Gastroesophageal sphincter (tissue), 4 donors: ENCODE measurements at places on chromosomes 16 and 17.
A peak's percentile ranks its signal among the peaks of the same experiment; 100 is the strongest.

- ATAC-seq = no peak
Observed at GRCh38 chr17:55275894-55276804, 11.4 kb downstream of the HLF start.

DNA sequence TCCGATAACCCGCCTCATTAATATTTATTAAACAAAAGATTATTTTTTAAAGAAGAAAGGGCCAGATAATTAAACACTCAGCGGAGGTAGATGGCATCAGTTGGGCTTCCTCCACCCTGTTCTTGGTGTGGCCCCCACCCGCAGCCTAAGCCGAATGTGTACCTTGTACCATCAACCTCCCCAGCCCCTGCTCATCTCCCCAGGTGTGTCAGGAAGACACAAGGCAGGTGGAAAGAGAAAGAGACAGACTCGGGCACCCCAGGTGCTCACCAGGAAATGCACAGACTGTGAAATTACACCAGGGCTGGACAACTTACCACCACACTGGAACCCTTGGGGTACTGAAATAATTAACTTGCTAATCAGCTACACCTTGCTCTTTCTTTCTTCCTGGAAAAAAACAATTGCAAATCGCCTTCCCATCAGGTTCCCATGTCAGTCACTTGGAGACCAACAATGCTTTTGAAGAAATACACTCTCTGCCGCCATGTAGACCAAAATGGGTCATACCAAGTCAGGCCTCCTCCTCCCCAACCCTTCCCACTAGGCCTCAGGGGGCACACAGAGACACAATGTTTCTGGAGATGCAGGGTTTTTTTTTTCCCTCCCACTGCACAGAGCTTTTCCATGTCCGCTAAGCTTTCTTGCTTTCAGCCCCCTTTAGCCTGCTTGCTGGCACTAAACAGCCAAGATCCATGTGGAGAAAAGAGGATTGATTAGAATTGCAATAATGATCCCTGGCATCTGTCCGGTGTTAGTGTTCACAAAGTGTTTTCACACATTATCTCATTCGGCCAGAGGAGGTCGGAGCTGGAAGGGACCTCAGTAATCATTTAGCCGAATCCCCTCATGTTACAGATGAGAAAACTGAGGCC, 8.6 kb upstream of the LHX1 start:
- no peak for ATAC-seq

DNA sequence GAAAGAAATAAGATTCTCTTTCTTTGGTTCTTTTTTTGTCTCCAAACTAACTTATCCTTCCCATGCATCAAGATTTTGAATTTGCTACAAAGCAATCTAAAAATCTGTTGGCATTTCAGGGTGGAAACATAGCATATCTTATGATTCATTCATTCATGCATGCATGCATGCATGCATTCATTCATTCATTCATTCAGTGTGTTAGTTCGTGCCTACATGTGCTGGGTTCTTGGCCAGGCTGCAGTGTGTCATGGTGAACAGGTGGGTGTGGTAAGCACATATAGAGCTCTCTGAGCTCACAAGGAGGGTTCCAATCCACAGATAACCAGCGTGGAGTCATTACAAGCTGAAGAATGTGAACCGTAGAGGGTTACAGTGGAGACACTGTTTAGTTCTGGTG, 410.4 kb downstream of the CPPED1 start:
- no peak for ATAC-seq

DNA sequence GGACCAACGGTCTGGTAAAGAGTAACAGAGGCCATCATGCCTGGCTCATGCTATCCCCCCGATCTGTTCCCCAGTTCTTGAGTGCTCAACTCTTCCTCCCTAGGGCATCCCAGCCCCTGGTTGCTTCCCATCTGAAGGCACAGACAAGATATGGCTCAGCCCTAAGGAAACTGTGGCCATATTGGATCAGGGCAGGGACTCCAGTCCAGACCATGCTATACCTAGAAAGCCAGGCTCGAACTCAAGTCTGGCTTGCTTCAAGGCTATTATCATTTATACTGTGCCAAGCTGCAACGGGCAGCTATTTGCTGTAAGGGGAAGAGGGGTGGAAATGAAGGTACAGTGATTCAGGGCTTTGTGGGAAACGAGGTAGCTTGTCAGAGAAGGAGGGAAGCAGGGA, 2.8 kb downstream of the UBTF start:
- no peak for ATAC-seq

DNA sequence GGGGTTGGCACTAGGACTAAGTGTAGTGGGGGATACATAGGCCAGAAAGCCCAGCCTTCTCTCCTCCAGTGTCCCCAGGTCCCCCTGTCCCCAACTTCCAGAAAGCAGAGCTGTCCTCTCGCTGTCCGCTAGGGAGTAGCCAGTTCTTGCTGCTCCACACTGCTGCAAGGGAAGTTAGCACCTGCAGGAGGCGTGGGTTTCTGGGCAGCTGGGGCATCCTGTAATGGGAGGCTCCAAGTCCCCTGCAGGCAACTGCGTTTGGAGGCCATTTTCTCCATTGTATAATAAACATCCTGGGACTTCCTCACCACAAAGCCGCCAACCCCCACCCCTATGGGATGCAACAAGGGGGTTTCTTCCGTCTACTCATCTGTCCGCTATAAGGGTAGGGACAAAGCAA, 1.7 kb downstream of the RPRML start:
- ATAC-seq = no peak

DNA sequence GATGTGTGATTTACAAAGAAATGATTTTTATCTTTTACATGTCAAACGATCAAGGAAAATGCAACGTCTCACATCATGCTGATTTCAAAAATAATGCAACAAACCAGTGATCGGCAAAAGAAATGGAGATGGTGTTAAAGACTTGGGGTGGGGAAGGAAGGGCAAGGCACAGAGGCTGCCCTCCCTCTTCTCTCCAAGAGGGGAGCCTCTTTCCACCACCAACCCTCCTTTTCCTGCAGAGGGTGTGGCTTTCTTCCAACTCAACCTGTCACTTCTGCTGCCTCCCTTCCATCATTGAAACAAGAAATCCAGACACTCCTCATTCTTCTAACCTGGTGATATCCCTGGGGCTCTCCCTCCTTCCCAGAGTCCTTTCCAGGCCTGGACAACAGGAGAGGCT, 320.8 kb downstream of the SLC39A11 start:
- no peak for ATAC-seq

DNA sequence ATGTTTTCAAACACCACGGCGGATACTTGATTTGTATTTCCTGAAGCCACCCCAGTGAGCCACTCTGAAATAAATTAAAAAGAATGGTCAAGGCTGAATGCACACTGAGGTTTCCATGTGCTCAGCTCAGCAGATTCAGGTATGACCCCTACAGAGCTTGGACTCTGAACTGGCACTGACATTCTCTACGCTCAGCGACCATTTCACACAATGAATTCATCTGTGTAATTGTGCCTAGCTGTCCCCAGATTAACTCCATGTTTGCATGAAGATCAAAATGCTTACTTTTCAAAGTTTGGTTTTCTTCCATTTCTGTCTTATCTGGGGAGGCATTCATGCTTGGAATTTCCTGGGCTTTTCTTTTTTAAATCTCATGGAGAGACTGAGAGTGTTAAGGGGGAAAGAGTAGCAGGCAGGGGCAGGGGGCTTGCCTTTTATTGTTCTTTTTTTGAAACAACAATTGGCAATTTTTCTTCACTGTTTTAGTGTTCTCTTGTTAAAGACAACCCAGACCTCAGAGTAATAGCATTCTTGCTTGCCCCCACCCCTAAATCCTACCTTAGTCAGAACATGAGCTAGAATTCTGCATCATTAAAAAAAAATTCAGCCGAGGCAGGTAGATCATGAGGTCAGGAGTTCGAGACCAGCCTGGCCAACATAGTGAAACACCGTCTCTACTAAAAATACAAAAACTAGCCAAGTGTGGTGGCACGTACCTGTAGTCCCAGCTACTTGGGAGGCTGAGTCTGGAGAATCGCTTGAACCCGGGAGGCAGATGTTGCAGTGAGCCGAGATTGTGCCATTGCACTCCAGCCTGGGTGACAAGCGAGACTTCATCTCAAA, 85.5 kb upstream of the HNF1B start:
- ATAC-seq = no peak

- peak; percentile 99 for ATAC-seq
Observed at GRCh38 chr17:44344939-44345453, at the start of gene GRN. GRN (plus strand) TSS chr17:44345302; CDS start chr17:44349165, 3,863 bp downstream.

GRCh38 chr17:82445542-82445941, 5.0 kb downstream of the CYBC1 start:
- ATAC-seq = no peak

- no peak for ATAC-seq
Observed at GRCh38 chr16:55037046-55037445, 106.4 kb downstream of the IRX5 start.

GRCh38 chr16:68493412-68494070, 45.2 kb upstream of the SMPD3 start:
- no peak for ATAC-seq

DNA sequence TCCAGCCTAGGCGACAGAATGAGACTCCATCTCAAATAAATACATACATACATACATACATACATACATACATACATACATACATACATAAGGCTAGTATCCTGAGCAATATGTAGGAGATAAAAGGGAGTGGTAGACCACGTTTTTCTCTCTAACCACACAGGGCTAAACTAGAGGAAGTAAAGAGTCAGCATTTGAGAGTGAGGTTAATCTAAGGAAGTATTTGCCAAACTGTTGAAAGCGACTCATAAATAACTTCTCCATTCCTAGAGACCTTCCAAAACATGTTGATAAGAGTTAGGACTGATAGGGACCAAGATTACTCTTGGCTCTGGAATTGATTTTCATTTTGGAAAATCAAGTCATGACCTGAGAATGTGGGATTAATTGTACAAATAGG, 68.9 kb downstream of the NEUROD2 start:
- ATAC-seq = no peak

- ATAC-seq = no peak
Observed at GRCh38 chr17:43146649-43147048, 21.5 kb upstream of the BRCA1 start.

DNA sequence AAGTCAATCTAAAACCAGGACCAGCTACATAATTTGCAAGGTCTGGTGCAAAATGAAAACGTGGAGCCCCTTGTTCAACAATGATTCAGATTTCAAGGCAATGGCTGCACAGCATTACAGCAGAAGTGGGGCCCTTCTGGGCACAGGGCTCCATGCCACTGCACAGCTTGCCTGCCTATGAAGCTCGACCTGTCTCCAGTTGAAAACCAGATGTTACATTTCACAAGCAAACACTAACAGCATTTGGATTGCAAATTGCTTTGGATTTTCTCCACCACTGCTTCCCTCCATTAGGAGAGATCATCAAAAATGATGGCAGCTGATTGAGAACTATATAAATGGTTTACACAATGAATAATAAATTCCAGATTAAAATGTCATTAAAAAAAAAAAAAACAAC, 551.4 kb upstream of the ZFHX3 start:
- ATAC-seq = no peak

DNA sequence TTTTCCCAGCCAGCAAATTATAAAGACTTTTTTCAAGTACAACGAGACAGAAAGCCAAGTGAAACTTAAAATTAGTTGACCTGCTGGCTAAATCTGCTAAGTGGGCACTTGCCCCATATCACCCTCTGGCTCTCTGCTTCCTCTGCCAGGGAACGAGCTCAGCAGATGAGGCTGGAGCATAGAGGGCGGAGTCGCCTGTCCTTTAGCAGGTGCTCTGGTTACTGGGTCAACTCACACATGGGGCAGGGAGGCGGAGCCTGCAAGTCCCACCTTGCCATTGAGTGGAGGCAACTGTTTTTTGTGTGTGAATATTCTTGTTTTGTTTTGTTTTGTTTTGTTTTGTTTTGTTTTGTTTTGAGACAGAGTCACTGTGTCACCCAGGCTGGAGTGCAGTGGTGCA, 62.5 kb downstream of the EMP2 start:
- ATAC-seq = no peak

- ATAC-seq = peak; percentile 33
Observed at GRCh38 chr16:50613281-50613963, 65.2 kb downstream of the NKD1 start.

- ATAC-seq = peak; percentile 16
Observed at GRCh38 chr17:30477774-30478115, 537 bp downstream of the GOSR1 start.

DNA sequence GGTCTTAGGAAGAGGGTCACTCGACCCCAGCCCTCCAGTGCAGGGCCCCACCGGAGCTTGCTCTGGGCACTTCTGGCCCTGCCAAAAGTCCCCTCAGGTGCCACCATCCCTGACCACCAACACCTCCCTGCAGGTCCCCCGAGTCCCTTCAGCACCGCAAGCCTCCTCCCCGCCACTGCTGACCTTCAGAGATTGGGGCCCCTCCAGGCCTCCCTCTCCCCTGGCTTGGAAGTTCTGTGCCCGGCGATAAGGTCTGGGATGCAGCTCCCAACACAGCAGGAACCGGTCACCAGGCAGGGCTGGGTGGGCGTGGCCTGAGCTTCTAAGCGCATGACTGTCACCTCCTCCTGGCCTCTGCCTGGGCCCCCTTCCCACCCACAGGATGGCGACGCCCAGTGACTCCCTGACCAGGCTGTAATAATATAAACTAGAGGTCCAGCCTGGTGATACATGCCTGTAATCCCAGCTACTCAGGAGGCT, 11.2 kb downstream of the PIEZO1 start:
- peak; percentile 34 for ATAC-seq

DNA sequence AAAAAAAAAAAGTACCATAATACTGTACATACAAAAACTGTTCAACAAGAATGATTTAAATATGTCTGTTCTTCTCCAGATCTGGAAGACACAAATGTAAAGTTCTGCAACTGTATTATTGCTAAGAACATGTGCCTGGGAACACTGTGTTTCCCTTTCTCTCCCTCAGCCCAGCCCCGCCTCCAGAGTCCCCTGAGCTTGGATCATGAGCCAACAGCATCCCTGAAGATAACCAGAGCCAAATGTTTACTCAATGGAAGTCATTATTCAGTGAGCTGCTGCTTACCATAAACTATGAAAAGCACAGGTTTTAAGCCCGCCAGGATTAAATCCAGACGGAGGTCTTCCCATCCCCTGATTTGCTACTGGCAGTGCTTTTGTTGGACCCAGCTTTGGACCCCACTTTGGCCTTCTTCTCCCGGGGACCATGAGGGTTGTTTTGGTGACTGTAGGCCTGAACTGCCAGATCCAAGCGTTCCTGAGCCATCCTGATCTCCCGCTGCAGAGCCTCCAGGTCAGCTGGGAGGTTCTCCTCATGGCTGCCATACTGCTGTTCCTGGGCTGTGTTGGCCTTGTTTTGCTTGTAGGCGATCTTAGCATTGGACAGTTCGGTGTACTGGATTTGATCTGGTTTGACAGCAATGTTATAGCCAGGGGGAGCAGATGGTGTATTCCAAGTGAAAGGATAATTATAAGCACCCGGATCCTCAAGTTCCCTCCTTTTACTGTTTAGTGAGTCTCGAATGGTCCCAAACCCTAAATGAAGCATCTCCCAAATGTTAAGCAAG, 25.6 kb downstream of the GJC1 start:
- ATAC-seq = peak; percentile 86

DNA sequence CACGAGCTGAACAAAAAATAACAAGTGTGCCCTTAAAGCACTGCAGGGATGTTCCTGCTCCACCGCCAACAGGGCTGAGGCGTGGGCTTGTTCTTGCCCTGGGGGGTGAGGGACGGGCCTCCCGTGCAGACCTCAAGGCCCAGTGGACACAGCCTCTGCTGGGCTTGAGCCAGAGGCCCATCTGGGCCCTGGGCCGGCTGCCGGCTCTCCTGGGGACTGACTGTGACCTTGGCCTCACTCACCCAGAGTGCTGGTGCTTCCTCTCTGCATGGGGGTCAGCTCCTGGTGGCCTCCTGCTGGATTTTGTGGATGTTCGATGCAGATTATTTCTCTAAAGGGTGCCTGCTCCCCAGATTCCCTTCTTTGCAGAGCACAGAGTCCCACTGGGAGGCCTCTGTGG, 54.2 kb upstream of the CDR2 start:
- ATAC-seq = no peak

- ATAC-seq = no peak
Observed at GRCh38 chr16:57380671-57381462, 8.6 kb downstream of the CX3CL1 start.
